ENCODE measurements at places on chromosomes 4 and X. TPM values are rescaled to one million over a fixed set of nuclear protein-coding genes. Genes with fewer than 3 reads are reported as not detected.

DNA sequence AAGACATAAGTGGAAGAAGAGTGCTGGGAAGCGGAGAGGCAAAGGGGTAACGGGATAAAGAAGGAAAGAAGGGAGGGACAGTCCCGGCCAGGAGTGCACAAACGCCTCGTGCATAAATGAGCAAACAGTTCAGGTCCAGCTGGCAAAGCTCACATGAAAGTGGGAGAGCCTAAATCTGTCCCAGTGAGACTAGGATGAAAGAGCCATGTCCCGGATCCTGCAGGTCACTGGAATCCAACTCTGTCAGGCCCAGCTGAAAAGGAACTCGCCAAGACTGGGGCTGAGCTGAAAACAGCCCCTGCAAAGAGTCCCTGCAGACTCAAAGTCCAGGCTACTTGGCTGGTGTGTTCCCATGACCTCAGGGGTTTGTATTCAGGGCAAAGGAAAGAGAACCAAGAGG lies 38.0 kb upstream of the CRMP1 start:
- DNase-seq: no peak

The ZNF157 gene
- total RNA-seq: 0.32 TPM

The NAA11 gene
- not detected for total RNA-seq

The PHEX gene
- total RNA-seq: 0.34 TPM

- no peak for DNase-seq
Measured at GRCh38 chr4:186825069-186825468, 101.4 kb upstream of the FAT1 start.

The CXCR3 gene
- 1.1 TPM for total RNA-seq

DNA sequence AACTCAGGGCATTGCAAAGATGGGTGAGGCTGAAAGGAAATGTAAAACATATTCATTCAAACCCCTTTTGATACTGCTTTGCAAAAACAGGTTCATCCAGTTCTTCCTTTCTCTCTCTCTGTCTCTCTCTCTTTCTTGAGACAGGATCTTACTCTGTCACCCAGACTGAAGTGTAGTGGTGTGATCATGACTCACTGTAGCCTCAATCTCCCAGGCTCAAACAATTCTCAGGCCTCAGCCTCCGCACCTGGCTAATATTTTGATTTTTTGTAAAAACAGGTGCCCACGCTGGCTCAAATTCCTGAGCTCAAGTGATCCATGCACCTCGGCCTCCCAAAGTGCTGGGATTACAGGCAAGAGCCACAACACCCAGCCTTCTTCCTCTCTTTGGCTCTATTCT lies 15.6 kb upstream of the DCHS2 start:
- no peak for DNase-seq

The HERC6 gene
- 16.0 TPM for total RNA-seq

The EOLA1 gene
- 17.7 TPM for total RNA-seq

DNA sequence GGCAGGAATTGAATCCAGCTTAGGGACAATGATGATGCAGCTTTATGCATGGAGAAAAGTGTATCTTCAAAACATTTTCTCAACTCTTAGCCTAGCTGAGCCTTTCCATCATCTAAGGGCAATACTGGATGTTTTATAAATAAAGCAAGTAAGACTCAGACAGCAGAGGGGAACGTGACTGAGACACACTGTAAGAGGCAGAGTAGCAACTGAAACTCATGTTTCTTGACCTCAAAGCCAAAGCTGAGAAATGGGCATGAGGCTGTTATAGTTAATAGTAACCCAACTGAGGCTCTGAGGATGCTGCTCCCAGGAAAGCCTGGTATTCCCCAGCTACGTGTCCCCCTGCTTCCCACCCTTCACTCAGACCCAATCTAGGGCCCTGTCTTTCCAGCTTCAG lies 44.6 kb downstream of the ARHGEF9 start:
- no peak for DNase-seq

DNA sequence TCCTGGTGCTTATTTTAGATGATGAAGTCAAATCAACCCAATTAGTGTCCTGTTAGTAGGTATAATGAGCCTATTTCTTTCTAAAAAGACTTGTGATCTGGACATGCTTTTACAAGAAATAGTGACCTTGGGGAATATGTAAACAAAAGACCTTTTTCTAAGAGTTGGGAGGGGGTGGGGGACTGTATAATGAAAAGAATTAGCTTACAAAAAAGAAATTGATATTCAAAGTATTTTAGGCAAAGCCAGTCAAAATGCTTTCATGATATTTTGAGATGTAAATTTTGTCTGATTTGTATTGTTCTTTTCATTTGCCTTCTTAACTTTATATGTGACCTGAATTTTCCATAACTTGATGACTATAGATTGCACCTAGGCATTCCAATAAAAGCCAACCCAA lies 114.6 kb downstream of the DCTD start:
- DNase-seq: no peak

DNA sequence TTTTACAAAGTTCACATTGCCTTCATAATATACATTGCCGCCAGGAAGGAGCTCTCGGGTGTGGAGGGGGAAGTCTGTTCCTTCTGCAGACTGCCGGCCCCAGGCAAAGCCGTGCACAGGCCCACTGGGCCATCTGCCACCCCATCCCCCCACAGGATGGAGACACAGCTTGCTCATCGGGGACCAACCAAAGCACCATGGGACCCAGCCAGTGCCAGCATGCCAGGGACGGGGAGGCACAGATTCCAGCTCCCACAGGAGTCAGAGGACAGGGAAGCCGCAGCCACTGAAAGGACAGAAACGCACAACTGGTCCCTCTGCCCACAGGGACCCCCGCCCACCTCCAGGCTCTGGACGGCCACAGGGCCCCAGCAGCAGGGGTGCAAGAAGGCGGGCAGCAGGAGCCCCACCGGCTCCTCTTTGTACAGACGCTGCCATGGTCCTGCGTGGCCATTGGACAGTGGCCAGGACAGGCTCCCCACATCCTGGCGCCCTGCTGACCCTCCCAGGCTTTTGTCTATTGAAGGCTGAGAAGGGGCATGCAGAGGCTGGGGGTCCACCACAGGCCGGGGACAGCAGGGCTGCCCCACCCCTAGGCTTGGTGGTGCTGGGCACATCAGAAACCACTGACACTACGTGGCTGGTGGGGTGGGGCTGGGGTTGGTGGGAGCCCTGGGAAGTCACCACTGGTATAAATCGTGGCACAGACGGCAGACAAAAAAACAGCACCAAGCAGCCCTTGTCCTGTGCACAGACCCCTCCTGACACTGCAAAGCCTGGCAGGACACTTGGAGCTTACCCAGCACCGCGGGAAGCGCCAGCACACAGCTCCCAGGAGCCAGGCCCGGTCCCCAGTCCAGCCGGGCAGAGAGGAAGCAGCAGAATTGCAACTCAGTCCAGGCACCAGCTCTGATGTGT lies 89.0 kb downstream of the FAM53A start:
- no peak for DNase-seq

- no peak for DNase-seq
Measured at GRCh38 chr4:187603093-187604025, 392.2 kb upstream of the ZFP42 start.

GRCh38 chrX:12868747-12869146 lies 1.9 kb downstream of the TLR7 start:
- no peak for DNase-seq

DNA sequence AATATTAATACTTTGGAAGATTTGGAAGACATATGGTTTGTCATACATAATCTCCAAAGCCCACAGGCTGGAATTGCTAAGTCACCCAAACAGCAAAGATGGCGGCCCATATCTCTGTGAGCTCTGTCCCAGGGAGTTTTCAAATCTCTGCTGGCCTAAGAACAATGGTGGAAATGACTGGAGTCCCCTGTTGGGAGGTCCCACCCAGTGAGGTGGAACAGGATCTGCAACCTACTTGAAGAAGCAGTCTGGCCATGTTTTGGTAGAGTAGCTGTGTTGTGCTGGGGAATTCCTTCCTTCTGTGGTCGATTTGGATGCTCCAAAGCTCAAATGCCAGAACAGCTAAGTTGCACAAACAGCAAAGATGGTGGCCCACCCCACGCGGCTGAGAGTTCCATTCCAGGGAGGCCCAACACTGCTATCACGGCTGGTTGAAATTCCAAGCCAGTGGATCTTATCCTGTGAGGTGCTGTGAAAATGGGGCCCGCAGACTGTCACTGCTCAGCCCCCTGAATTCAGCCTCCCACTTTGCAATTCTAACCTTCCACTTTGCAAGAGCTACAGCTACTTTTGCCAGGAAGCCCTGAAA lies 3.2 kb upstream of the UGT2B7 start:
- no peak for DNase-seq

DNA sequence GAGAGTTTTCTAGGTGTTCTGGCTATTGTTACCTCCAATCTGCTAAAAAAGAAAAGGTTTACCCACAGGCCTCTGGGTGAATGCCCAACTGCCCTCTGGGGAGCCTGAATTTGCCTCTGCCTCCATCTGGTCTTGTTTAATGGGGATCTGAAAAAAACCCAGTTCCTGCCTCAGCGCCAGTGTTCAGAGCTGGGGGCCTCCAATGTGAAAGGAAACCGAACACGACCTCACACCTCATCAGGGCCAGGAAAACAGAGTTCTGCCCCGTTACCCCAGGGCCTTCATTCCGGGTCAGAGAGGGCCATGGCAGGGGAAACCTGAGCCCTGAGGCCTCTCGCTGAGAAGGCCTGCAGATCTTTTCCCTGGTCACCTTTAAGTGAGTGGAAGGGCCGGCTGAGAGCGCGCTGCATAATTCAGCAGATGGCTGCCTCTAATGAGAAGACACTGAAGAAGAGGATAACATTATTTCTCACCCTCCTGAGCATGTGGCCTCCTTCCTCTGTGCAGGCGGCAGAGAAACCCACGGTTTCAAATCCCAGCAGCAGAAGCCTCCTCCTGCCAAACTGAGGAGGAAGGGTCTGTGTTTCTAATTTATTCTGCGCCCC lies 6.8 kb downstream of the SEPTIN6 start:
- DNase-seq: no peak
